ENCODE measurements at places on chromosomes 6 and 20.

DNA sequence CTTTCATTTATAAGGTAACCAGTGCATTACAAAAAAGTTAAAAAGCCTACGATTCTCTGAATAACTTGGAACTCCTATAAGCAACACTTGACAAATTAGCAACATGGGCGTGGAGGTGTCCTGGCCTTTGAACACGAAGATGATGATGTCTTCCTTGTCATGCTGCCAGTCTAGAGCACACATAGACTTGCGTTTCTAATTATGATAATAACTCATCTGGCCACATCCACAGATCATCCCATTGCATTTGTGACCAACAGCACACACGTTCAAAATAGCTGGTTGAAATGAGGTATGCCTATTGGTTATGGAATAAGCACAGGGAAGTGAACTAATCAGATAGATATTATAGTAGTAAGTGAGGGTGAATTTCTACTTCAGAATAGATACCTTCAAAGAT, 608.9 kb downstream of the PRKN start:
- DNase-seq, result no peak

- no peak for DNase-seq
These were observed 375.5 kb downstream of the PKHD1 start for GRCh38 chr6:51711876-51712275.

DNA sequence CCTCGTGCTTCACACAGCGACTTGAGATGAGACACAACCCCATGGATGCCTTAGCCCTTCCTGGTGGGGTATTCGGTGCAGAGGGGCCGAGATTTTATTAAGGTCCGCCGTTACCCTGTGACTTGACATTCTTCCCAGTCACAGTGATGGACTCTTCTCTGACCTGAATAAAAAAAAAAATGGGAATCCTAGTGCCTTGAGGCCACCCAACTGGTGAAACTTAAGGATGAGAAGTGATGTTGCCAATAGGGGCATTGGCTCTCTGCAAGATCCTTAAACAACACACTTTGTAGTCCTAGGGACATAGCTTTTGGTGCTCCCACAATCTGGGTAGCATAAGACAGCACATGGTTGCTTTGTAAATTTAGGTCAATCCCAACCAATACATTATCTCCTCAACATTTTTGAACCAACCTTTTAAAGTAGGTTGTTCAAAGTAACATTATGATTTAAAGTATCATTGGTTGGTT, 814 bp upstream of the ADNP start:
- no peak for DNase-seq

DNA sequence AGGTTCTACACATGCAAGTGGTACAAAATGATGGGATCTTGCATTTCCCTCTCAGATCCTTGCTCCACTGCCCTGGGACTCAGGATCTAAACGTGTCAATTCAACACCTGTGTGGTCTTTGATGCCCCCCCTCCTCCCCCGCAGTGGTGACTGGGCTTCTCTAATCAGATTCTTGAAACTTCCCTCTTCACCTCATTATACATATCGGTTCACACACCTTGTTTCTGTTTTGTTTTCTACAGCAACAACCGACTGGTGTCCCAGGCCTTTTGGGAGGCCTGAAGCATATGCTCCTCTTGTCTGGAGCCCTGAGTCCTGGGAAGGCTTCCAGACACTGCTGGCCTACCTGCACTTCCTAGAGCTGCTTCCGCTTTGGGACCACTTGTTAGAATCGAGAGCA, 20.0 kb downstream of the SAMD3 start:
- DNase-seq, result no peak

- DNase-seq, result no peak
These were observed 19.5 kb downstream of the PNPLA1 start for GRCh38 chr6:36289281-36289878.

GRCh38 chr6:118652051-118652615, 742 bp upstream of the CEP85L start:
- DNase-seq, result no peak

DNA sequence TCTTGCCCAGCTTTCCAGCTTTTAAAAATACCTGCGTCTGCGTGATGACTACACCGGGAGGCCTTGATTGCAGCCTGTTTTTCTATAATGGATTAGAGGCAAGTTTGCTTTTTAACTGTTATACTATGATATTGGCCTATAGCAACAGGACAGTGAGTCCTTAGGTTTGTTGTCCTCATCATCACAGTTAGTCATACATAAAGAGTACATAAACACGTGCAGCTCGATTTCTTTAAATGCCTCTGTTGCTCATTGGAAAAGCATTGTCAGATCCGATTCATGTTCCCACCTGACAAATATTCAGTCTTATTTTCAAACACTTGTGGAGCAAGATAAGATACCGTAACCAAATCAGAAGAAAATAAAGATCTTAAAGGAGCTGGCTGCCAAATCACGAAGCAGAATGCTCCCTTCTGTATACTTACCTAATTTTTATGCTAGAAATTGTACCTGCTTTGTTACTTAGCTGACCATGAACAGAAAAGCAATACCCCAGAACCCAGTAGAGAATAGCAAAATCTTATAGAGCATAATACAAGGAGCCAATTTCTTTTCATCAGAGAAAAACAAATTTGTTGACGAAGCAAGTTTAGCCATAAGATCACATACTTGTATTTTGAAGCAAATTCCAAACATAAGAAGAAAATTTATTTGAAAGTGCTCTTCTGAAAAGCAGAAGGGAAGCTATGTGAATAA, 100.4 kb downstream of the TMEM200A start:
- DNase-seq, result no peak

GRCh38 chr6:129251669-129252376, 368.9 kb downstream of the LAMA2 start:
- no peak for DNase-seq

- no peak for DNase-seq
These were observed 15.7 kb upstream of the SLC13A3 start for GRCh38 chr20:46666818-46667515.

DNA sequence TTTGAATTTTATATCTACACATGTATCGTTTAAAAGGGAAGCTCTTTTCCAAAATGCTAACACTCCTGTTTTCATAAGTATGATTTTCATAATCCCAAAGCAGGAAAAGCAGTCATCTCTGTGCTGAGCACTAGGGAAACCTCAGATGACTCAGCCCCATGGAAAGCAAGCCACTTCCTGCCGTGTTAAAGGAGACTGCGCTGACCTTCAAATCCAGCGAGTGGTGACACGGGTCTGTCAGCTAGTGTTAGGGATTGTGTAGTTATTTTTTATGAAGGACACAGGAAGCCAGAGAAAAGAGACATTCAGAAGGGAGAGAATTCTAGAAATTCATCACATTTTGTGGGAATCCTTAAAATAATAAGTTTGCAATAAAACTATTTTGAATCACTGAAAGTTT, 57.0 kb upstream of the CD93 start:
- DNase-seq, result no peak

- no peak for DNase-seq
These were observed 67.8 kb downstream of the GFOD1 start for GRCh38 chr6:13419422-13420195.

DNA sequence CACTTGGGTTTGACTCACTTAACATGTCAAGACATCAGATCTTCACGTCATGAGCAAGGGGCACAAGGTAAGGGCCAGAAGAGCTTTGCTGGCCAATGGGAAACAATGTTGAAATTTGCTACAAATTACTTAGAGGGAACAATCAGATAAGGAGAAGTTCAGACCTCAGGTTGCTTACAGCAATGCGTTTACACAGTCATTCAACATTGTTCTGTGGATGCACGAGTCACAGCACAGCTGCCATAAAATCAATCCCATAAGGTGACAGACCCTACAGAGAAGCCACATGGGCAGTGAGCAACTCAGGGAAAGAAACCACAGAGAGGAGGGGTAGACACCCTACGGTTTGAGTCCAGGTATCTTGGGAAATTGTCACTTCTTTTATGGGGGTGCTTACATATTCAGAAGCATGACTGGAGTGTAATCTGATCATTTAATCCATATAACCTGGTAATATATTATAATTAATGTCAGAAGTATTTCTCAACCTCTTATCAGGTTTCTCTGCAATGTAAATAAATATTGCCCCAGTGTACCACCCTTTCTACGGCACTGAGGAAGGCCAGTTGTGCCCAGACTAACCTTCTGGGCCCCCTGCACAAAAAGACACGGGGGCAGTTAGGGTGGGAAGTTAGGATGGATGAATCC, 2.3 kb upstream of the SLC22A2 start:
- DNase-seq, result peak; percentile 55

DNA sequence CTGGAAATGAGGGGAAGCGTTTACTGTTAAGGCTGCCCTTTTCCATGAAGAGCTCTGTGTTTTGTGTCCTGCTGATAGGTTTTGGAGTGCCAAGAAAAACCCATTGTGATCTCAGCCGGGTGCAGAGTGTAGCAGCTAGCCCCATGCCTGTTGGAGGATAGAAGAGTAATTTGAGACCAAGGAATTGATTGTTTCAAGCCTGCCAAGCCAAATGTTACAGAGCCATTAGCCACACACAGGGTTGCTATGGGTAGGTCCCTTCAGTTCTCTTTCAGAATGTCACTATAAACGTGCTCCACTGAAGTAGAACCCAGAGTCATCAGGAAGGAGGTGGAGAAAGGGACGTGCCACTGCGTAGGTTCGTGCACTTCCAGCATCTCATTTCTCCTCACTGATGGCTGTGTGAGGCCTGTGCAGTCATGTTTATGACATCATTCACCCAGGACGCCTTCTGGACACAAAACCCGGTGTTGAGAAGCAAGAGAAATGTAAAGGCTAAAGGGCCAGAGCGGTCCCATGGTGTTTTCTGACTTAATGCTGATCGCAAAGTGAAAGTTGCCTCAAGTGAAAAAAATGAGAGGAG, 6.6 kb downstream of the GMPR start:
- no peak for DNase-seq

DNA sequence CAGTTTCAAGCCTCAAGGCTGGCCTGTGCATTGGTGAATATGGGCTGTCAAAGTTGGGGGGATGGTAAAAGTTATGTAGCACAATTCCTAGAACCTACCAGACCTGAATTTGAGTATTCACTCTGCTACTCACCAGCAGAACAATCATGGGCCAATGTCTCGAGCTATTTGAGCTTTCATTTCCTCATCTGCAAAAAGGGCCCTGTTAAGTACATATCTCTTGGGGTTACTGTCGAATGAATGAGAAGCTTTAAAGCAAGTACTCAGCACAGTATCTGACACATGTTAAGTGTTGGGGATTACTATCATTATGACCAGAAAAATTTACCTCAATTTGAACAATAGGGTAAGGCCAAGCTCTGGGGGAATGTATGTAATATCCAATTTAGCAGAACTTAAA, 13.5 kb upstream of the ENPP4 start:
- no peak for DNase-seq

GRCh38 chr6:12279322-12280091, 10.7 kb upstream of the EDN1 start:
- no peak for DNase-seq

GRCh38 chr20:49710971-49711666, 2.6 kb downstream of the B4GALT5 start:
- no peak for DNase-seq

All from esophagus muscularis mucosa (tissue), 4 donors.